DND-41 (cell line): ENCODE measurements at places on chromosomes 6 and 20.
A peak's percentile ranks its signal among the peaks of the same experiment; 100 is the strongest.

GRCh38 chr6:10412461-10413261 is 2.2 kb downstream of the TFAP2A start:
- DNase-seq: no peak

DNA sequence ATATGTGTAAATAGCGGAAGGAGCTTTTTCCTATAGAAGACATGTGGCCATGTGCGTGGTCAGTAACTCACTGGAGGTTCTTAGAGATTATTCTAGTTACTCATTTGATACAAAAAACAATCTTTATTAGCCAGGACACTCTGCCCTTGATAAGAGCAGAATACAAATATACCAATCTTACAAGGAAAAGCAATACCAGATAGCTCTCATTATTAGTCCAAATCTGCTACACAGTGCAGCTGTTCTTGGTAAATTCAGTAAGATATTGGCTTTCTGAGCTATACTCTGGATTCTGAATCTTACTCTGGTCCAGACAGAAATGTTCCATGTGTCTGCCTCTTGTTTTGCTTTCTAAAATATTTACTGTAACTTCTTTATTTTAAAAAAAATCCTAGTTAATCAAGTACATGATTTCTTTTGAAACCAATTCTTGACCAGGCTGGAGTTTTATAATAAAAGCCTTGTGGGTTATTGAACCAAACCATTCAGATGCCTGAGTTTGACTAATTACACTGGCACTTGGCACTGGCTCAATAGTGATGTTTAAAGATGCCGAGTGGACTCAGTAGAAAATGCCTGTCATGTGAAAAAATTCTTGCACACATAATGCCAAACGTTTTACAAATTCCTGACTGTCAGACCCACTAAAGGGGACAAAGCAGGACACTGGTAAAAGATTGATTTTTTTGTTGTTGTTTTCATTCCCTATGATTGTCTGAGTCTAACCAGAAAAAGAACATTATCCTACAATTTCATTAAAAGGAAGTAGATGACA is 242.8 kb upstream of the TCF21 start:
- no peak for DNase-seq

- DNase-seq: no peak
These were observed 1.1 kb upstream of the GRM4 start for GRCh38 chr6:34146801-34147592.

- peak; percentile 77 for DNase-seq
These were observed 29.4 kb downstream of the HLA-F start for GRCh38 chr6:29752451-29753308.

DNA sequence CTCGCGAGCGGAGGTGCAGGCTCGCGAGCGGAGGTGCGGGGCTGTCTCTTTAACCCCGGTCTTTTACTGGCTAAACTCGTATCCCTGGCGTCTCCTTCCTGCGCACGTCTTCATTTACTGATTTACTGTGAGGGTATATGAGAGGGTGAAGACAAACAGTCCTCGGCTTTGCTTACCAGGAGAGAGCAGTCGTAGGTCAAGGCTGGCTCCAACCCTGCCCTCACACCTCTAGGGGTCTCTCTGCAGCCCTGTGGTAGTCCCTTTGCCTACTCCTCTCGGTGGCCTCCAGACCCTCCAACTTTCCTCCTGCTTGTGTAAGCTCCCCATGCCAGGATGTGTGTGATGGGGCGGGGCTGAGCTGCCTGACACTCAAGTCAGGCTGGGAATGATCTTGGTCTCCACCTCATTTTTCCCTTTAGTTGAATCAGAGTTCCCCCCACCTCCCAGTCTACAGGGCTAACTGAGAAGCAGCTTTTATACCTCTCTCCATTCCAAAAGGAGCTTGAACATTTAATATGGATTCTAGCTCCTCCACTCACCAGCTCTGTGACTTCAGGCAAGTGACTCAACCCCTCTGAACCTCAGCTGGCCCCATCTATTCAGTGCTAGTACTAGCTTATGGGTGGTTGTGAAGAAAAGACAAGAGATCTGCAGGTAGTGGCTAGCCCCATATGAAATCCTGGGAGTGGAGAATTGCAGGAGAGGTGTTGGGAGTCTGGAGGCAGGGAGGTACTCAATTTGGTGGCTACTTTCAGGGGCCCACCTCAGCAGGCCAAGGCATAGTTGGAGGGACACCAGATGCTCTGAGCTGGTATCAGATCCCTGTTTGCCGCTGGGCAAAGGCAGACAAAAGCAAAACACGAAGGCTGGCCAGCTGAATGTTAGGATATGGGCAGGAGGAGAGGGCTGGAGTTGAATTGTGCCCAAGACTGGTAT is 902 bp downstream of the SLC29A1 start:
- peak; percentile 36 for DNase-seq

DNA sequence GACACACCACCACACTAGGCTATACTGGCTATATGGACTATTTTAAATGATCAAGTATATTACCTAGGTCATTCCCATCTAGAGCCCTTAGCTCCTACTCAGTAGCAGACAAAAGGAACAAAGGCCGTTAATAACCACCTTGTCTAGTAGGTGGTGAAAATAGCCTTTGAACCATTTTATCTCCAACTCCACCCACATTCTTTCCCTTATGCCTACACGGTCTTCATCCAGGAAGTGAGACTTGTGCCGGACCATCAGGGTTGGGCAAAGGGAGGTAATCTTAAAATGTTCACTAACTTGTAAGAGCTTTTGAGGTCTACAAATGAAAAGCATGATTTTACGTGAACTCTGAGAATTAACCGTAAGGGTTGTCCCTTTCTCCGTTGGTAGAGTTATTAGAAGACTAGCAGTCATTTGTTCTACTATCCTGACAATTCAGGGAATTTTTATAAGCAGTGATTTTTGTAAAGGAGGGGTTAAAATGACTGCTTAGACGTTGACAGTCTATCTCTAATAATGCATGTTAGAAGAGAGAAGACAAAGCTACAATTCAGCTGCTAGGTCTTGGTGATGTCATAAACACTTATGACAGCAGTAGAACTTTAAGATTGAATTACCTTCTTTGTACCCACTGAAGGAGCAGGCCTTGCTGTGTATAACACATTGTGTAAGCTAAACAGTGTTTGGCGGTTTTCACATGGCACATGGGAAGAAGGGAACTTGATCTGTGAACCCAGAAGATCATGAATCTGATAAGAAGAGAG is 371.8 kb upstream of the JAG1 start:
- no peak for DNase-seq

- DNase-seq: no peak
These were observed 295.1 kb downstream of the PHACTR1 start for GRCh38 chr6:13011612-13012146.

GRCh38 chr6:106156863-106157262 is 70.7 kb downstream of the PRDM1 start:
- DNase-seq: no peak
